ENCODE measurements at places on chromosomes 12 and 14.

DNA sequence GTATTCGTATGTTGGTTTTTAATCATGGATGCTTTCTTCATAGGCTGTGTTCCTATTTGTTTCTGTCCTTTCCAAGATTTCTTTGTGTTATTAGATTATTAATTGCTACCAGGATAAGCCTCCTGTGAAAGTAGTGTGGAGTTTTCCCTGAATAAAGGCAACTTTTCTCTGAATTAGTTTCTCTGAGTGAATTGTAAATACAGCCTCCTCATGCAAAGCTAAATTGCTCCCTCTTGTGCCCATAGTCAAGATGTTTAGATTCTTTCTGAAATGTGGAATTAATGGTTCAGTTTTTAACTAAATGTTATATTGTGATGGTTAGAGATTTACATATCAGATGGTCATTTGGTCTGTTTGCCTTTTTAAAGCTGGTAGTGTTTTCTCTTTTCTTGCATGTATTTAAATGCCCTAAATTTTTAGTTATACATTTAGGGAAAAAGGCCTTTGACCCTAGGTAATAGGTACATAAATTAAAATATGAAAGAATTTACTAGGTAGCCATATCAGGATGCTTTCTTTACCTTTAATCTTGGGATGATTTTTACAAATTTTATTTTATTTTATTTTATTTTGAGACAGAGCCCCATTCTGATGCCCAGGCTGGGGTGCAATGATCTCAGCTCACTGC lies 8.9 kb downstream of the APAF1 start:
- peak; percentile 34 for DNase-seq

DNA sequence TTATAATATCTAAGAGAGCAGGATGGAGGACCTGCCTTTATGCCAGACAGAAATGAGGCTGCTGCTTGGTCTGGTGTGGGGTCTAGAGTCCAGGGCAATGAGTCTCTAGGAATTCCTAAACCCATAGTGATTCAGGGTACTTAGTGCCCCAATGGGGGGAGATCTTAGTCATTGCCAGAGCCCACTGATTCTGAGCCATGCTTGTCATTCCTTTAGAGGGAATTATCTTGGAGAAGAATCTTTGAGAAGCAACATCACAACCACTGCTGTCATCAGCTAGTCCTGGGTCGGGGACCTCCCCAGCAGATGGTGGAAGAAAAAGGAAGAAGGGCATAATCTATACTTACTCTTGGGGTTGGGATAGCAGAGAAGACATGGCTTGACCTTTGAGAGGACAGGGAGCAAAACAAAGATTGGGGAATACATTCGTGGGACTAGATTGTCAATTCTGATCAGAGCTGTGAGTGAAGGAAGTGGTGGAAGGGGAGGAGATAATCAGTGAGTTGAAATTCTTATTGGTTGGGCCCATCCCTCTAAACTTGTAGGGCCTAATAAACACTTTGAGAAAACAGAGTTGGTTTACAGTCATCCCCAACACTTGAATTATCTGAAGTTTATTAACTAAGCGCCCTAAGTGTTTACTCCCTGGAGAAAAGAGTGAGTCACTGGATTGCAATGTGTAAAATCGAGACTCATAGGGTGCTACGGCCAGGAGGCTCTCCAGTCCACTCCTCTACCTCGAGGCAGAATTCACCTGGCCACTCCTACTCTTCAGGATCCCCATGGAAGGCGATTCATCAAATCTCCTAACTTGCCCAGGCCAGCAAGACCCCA lies 3.0 kb upstream of the KRT3 start:
- DNase-seq, result no peak

DNA sequence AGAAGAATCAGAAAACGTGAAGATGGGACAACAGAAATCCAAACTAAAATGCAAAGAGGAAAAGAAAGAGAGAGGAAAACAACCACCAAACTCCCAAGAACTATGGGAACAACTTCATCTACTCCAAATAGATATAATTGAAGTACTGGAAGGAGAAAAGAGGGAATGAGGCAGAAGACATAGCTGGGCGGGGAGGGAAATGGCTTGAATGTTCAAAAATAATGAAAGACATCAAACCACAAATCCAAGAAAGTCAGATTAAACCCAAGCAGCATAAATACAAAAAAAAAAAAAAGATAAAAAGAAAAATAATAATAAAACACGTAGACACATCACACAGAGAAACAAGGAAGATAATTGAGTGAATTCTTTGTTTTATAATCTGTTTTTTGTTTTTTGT lies 12.3 kb upstream of the HSP90B1 start:
- DNase-seq, result no peak

GRCh38 chr14:61188978-61189808 lies 91.9 kb downstream of the TMEM30B start:
- DNase-seq, result no peak

- DNase-seq, result no peak
These were observed 44.4 kb downstream of the PLEKHG7 start for GRCh38 chr12:92747151-92747550.

- DNase-seq, result peak; percentile 28
These were observed 57.0 kb upstream of the KRR1 start for GRCh38 chr12:75568393-75568792.

- DNase-seq, result no peak
These were observed 200.1 kb downstream of the TMTC2 start for GRCh38 chr12:82886671-82887340.

GRCh38 chr12:32566663-32567295 lies 112.3 kb upstream of the DNM1L start:
- DNase-seq, result no peak

- DNase-seq, result no peak
These were observed 23.8 kb downstream of the ZFYVE21 start for GRCh38 chr14:103739466-103739792.

- no peak for DNase-seq
These were observed 1143.6 kb downstream of the TMEM121 start for GRCh38 chr14:106670011-106670410.

DNA sequence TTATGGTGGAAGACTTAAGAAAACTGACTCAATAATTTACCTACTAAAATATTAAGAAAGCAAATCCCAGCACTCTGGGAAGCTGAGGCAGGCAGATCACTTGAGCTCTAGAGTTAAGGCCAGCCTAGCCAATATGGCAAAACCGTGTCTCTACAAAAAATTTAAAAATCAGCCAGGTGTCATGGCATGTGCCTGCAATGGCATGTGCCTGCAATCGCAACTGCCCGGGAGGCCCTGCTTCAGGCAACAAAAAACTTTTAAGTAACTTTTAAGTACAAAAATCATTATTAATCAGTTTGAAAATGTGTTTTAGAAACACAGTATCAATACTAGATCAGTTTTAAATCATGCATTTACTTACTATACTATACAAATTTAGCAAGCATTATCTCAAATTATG lies 17.5 kb downstream of the C2CD5 start:
- DNase-seq, result no peak

- DNase-seq, result no peak
These were observed 112.8 kb upstream of the IFNG-AS1 start for GRCh38 chr12:67876305-67876915.

GRCh38 chr14:68473069-68473468 lies 319.8 kb downstream of the ZFP36L1 start:
- DNase-seq, result no peak

GRCh38 chr14:76194327-76194726 lies 42.6 kb downstream of the GPATCH2L start:
- no peak for DNase-seq

GRCh38 chr14:43184540-43184939 lies 1322.5 kb downstream of the FSCB start:
- no peak for DNase-seq

DNA sequence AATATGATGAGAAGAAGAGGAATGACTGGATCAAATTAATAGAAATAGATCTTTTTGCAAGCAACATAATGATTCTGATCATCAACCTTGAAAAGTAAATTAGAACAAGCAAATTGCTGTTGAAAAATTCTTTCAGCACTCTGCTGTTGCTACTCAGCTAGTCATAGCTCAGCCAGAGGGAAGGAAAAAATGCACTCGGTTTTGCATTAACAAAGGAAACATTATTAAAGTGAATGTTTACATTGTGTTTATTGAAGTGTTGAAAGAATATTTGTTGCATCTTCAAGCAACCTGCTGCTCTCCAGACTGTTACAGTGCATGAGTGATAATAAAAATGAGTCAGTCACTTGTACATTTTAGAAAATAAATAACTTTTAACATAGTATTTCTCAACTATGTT lies 26.5 kb downstream of the AP5M1 start:
- no peak for DNase-seq

- DNase-seq, result no peak
These were observed 17.7 kb upstream of the CD27 start for GRCh38 chr12:6426882-6427671.
